ENCODE measurements at places on chromosomes 2 and 18.
A peak's percentile ranks its signal among the peaks of the same experiment; 100 is the strongest.

GRCh38 chr2:67566958-67567635, 170.0 kb downstream of the ETAA1 start:
- no peak for DNase-seq

GRCh38 chr18:48892146-48892855, 58.5 kb downstream of the SMAD7 start:
- no peak for DNase-seq

- no peak for DNase-seq
Measured at GRCh38 chr2:186883666-186884065, 34.7 kb upstream of the ZSWIM2 start.

- DNase-seq = no peak
Measured at GRCh38 chr2:98063291-98063854, 23.6 kb upstream of the VWA3B start.

DNA sequence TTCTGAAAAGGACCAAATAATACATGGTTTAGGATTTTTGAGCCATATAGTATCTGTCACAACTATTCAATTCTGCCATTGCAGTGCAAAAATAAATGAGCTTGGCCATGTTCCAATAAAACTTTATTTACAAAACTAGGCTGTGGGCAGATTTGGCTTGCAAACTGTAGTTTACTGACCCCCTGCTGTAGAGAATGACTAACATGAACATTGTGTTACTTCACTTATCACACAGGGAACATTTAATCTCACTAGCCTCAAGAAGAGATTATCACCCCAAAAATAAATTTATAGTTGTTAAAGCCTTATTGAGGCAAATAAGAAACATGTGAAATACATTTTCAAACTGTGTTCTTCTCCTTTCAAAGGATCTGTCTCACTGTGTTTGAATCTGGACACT, 766.2 kb downstream of the MBD2 start:
- DNase-seq = peak; percentile 8

DNA sequence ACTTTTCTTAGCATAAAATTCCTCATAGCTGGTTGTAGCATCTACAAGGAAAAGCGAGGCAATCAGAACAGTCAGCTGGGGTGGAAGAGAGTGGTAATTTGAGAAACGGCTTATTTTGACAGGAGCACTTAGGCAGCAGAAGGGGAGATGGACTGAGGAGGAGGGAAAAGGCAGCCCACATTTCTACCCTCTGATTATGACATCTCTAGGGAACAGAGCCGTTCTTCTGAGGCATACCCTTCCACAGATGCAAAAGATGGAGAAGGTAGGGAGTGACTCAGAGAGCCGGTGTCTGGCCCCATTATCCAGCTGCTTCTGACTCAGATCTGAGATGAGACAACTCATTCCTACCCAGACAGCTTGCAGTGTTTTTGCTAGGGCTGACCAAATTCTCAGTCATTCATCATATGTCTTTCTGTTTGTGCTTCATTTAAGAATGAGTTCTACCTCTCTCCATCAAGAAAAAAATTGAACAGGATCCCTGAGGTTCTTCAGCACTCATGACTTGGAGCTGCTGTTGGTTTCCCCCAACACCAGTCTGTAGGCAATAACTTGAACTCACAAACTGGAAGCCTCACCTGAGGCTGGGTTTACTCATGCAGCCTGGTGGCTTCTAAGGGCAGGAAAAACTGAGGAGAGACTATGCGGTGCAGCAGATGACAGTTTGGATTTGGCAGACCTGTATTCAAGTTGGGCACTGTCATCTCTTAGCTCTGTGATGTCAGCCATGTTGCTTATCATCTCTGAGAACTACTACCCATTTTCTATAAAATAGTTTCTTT, 15.9 kb upstream of the SEC11C start:
- DNase-seq = peak; percentile 82

- DNase-seq = no peak
Measured at GRCh38 chr2:237663517-237664110, 36.2 kb downstream of the LRRFIP1 start.

GRCh38 chr2:15018814-15019213, 386.3 kb downstream of the LRATD1 start:
- DNase-seq = no peak

GRCh38 chr18:12478269-12479047, 70.7 kb downstream of the PRELID3A start:
- no peak for DNase-seq

DNA sequence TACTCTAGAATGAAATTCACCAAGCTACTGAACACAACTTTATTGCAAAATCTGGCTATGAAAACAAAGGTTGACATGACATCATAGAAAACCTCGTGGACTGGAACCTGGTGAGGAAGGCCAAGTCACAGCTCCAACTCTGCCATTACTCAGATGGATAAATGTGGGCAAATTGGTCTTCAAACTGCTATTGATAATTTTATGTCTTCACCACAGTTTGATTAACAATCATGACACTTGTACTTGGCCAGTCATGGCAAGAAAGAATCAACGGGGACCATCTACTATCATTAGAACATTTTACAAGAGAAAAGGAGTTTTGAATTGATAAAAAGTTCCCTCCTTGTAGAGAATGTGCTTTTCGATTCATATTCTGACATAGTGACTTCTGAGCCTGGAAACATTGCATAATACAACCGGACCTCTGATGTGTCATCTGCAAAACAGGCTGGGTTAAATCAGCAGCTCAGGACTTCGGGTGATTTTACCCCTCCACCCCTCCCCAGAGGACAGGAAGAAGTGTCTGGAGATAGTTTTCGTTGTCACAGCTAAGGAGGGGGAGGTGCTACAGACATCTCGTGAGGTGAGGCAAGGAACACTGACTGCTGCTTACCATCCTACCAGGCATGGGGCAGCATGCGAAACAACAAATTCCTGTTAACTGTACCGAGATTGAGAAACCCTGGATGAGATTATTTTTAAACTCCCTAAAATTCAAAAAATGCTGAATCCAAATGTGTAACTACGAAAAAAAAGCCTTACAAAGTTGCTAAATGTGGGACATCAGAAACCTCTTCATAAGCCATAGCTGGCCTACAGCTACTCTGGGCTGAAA, 8.4 kb downstream of the L3MBTL4 start:
- DNase-seq = peak; percentile 54

GRCh38 chr2:203787979-203788378, 79.6 kb upstream of the CTLA4 start:
- DNase-seq = no peak

DNA sequence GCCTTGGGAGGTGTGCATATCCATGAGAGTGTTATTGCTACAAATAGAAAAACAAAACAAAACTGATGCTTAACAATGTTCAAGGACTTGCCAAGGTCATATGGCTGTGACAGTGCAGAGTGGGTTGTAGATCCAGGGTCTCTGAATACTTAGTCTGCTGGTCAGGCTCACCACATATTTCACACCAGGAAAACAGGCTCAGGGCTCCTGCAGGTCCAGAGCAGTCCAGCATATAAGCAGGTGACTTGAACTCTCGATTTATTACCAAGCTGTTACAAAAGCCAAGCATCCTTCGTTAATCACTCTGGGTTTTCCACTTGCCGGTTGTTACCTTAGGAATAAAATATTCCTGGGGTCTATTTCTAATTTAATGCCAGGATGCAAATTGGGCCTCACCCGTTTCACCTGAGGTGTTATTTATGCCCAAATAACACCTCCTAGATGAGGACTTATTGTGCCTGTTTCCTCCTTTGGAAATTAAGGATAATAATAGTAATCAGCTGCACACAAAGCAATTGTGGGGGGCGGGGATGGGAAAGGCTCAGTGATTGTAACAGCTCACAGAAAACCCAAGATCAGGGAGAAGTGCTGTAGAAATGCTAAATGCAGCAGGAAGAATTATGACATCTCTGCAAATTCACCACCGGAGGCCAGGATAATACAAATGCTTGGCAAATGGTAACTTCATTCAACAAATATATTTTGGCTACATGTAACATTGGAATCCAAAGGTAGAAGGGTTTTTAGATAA, 72.9 kb downstream of the TMEM182 start:
- no peak for DNase-seq

GRCh38 chr2:165563468-165564225, 94.1 kb downstream of the CSRNP3 start:
- DNase-seq = no peak

GRCh38 chr18:74758995-74759394, 161.3 kb downstream of the ZNF407 start:
- DNase-seq = no peak

- no peak for DNase-seq
Measured at GRCh38 chr2:17627434-17627833, 86.9 kb downstream of the VSNL1 start.

DNA sequence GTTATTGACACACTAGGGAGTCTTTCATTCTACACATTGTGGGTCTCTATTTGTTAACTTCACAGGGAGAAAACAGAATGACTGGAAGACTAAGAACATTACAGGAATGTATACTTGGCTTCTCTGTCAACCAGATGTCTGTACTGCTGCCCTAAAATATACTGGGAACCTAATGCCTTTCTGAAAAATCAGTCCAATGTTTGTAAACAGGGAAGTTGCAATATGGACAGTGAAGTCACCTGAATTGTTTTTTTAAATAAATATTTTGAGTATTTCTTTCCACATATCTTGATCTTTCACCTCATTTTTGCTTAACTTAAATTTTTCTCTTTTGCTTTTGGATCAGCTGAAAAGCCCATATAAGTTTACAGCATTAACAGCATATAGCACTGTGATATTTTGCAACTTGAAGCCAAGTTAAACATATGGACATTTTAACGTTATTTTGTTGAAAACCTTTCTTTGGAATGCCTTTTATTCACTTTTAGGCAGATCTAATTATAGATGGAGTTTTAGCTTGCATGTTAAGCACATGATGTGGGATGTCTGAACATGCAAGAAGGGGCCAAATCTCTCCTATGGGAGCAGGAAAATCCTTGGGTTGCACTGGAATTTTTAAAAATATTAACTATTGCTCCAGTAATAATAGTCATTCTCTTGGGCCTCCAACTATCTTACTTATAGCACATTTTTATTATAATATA, 137.7 kb upstream of the TWIST2 start:
- peak; percentile 55 for DNase-seq

GRCh38 chr2:102581911-102582310, 37.4 kb upstream of the SLC9A2 start:
- no peak for DNase-seq

- no peak for DNase-seq
Measured at GRCh38 chr18:79805926-79806487, 8.3 kb downstream of the KCNG2 start.

- peak; percentile 74 for DNase-seq
Measured at GRCh38 chr2:26723991-26724750, 31.6 kb downstream of the KCNK3 start.

DNA sequence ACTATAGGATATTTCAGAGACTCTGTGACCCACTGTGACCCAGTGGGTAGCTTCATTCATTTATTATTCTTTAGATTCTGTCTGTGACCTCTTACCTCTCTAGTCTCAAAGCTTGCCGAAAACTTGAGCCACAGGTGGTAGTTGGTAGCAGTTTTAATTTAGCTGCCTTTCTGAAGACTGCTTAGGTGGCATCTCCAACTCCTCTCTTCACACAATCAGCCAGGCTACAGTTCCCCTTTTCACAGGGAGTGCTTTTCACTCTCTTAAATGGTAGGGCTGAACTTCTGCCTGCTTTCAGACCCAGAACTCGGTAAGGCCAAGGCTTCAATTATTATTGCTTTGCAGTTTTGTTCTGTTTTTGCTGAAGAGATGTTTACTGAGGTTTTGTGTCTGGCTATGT, 349.6 kb downstream of the ARL6IP6 start:
- DNase-seq = no peak

GRCh38 chr2:69789772-69790600, 39.5 kb upstream of the GMCL1 start:
- peak; percentile 63 for DNase-seq

DNA sequence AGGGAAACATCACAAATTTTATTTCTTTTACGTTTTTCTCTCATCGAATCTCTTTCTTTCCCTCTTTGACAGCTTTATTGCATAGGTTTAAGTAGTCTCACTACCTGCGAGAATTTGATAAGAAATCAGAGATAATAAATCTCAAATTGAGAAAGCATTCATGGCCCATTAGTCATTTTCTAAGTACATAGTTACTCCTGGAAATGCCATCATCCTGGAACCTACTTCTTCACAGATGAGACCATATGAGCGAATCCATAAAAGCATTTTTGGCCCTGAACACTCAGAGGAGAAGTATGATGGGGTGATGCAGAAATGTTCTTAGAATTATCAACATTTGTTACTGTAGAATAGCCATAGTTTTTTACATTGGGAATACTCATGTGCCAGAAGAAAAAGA, 138.0 kb upstream of the ARHGAP28 start:
- DNase-seq = peak; percentile 13

DNA sequence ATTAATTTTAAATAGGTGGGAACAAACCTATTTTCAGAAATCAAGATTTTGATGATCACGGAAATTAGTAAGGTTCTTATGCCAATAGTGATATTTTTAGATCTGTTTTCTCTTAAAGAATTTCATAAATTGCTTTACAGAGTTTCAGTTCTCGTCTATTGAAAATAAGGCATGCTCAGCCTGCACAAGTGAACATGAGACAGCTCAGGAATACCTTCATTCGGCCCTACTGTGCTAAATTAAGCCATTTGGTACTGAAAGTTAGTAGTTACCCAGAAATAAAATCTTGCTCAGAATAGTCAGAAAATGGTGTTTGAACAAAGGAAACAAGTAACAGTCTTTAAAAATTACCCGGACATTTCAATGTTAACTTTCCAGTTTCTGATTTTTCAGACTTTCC, 60.4 kb downstream of the DLGAP1 start:
- no peak for DNase-seq

DNA sequence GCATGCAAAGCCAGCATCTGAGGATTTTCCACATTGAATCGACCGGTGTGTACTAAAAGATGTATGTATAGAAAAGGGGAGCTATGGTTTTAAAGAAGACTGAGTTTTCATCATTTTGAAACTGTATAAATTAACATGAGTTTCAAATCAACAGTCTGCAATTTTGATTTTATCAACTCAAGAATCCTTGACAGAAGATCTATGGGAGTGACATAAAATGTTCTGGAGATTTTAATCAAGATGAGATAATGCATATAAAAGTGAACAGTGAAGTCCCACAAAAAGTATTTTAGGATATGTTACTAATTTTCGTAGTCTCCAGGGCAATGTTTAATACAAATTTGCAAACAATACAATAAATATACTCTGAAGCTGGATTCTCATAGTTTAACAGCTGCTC, 24.0 kb upstream of the CERS6 start:
- DNase-seq = no peak

DNA sequence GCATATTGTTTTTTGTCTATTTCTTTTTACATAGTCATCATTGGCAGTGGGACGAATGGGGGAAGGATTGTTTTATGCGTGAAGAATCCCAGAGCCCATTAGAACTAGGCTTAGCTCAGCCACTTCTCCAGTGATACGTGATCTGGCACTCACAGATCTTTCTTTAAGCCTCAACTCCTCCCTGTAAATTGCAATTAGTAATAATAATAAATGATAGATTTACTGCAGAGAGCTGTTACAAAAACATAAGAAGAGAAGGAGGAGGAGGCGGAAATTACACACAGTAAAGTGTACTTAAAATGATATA, 629.3 kb downstream of the NRXN1 start:
- no peak for DNase-seq

GRCh38 chr2:51013079-51013932, 18.6 kb downstream of the NRXN1 start:
- peak; percentile 14 for DNase-seq
